Activated naive CD8-positive, alpha-beta T cell treated with anti-CD3 and anti-CD28 coated beads, Interleukin-2, amount 50 U/mL, for 24 hours (primary cell): ENCODE measurements at places on chromosomes 7 and 10.

DNA sequence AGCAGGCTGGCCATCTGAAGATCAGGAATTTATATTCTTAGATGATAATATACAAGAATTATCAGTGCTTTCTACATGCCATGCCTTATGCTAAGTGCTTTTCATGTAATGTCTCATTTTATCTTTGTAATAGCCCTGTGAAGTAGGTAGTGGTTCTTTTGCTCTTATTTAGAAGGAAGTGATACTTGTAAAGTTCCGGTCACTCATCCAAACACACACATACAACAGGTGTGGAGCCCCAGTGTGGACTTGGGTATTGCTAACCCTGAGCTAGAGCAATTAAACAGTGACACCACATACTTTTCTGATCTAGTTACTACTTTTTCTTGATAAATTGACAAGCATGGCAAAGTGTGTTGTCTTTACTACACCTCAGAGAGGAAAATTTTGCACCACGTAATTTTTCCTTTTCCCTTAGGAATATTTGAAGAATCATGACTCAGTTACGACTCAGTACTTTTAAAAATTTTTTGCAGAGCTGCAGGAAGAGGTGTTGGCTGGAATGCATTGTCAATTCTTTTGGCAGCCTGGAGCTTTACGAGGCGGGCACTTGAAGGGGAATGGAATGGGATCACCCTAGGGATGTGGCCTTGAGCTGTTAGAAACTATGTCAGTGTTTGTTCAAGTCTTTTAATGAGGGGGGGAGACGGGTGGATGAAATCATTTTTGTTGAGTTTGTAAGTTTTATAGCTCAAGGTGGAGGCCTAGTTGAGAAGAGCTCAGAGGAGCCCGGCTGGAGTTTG, 212.5 kb upstream of the CELF2 start:
- no peak for DNase-seq

- DNase-seq = peak; percentile 34
These were observed 70.8 kb upstream of the UCN3 start for GRCh38 chr10:5293691-5294550.

GRCh38 chr10:93749218-93749799, 8.4 kb upstream of the LGI1 start:
- no peak for DNase-seq

DNA sequence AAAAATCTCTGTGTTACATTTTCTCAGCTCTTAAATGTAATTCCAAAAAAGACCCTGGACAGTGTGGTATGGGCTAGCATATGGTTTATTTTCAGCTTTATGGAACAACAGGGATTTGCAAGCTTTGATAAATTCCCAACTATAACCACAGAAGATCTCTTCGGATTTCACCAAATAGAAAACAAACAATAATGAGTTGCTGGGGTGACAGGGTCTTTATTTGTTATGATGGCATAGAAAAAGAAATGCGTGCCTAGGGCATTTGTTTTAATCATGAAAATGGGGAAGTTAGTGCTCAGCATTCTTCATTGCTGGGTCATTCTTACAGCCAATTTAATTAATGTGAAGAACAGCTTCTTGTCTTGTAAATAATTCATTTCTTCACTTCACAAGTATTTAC, 139.0 kb downstream of the LRRN3 start:
- DNase-seq = no peak

DNA sequence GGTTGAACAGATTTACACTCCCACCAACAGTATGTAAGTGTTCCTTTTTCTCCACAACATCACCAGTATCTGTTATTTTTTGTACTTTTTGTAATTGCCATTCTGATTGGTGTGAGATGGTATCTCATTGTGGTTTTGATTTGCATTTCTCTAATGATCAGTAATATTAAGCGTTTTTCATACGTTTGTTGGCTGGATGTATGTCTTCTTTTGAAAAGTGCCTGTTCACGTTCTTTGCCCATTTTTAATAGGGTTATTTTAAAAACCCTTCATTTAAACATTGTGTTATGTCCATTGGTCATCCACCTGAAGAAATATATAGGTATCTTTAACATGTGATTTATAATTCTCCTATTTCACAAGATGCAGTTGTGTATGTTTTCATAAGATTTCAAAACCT, 291.3 kb downstream of the SEMA3D start:
- DNase-seq = no peak

DNA sequence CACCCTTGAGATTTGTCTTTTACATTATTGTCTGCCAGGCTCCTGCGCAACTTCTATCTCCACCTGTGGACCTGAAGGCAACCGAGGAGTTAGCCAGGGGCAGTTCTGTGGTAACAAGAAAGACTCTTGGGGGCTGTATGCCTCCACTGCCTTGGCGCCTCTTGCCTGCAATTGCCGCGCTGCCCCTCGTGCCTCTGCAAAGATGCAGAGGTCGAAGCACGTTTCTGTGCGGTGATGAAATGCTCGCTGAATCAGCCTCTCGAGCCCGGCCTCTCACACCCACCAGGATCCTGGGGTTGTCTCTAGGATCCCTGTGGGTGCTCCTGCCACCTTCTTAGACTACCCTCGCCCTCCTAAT, 486 bp upstream of the LHFPL3 start:
- no peak for DNase-seq

- DNase-seq = no peak
These were observed 69.4 kb downstream of the VOPP1 start for GRCh38 chr7:55502858-55503440.

DNA sequence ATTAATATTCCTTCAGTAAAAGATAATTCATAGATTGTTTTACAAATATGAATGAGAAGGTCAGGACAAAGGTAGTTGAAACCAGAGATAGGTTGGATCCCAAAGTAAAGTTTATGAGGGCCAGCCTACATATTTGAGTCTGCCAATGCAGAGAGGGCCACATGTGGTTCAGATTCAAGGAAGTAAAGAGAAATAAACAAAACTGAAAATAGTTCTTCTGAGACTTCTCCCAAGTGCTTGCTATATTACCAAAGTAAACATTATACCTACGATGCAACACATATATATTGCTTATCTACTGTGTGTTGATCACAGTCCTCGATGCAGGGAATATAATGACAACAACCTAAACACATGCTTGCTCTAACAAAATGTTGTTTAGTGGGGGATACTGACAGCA, 109.8 kb downstream of the MALRD1 start:
- DNase-seq = no peak

GRCh38 chr10:88883448-88883809, 3.4 kb downstream of the STAMBPL1 start:
- DNase-seq = no peak

- no peak for DNase-seq
These were observed 51.2 kb upstream of the TMEM248 start for GRCh38 chr7:66869660-66870450.

DNA sequence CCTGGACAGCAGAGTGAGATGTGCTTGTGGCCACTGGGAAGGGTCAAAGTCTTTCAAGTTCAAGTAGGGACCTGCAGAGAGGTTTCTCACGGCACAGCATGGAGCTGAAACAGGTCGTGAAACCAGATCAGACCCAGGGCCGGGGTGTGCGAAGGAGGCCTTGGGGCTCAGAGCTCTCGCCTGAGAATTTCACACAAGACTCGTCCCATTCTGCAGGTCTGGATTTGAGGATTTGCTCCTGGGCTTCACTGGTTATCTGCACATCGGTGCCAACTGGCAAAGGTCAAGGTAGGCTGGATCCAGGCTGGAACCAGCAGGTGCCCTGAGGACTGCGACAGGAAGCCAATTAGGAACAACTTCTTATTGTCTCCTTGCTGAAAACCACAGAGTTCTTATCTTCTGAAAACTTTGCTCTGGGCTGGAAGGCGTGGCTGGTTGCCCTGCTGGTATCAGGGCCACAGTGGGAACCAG, 24.0 kb upstream of the GTF2I start:
- DNase-seq = no peak

- DNase-seq = no peak
These were observed 4.1 kb downstream of the JAKMIP3 start for GRCh38 chr10:132069849-132070182.

DNA sequence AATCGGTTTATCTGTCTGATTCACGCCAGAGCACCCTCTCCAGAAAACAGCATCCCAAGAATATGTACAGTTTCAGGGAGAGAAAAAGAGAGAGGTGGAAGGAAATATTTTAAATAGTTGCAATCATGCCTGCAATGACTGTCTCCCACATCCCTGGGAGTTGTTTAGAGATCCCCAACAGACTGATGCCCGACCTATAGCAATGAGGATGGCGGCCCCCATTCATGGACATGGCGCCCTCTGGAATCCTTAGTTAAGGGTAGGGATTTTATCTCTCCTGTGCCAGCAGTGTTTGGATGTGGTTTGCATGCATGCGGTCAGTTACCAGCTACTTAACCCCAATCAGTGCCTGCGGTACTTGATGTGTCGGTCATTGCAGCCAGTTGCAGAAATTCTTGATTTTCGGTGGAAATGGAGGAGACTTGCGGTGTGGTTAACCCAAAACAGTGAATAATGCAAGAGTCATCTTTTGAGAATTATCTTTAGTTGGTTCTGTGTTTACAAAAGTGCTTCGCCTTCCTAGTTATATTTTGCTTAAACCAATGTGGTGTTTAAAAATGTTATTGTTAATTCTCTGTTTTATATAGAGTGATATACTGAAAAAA, 186.0 kb upstream of the TCF7L2 start:
- no peak for DNase-seq

GRCh38 chr7:151630851-151631569, 111.3 kb upstream of the RHEB start:
- DNase-seq = no peak

DNA sequence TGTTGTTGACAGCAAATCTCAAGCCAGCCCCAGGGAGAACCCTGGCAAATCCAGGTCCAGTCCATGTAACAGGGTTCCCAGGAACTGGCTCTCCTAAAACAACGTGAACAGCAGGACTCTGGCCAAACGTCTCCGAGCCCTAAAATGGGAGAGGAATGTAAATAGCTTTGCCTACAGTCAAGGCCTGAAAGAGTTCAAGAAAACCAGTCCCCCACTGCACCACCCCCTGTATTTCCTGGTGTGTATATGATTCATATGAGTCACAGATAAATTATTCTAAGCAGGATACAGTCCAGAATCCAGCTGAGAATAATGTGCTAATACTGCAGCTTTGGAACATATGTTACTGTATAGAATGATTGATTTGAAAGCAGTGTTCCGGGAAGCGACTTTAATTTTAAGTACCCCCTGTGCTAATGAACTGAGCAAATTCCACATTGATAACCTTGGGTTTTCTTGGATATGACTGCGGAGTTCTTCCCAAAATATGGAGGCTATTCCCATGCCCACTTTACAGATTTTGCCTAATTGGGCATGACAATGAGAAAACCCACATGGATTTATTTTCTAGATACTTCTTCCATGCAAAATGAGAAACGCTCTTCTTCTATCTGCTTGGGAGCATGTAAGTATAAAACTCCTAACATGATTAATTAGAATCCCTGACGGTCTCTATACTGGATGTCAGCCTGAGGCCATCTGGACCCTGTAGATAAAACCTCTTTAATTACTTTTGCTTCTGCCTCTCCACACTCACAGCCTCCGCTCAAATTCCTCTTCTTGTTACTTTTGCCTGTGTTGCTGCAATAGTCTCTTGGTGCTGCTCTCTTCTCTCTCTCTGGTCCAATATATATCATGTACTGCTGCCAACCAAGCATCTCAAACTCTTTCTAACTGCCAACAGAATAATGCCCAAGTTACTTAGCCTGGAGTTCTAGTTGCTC, 50.2 kb downstream of the LAMB4 start:
- no peak for DNase-seq
